Activated T-helper 1 cell treated with anti-CD3 and anti-CD28 coated beads, Interleukin-12 subunit alpha, Interleukin-12 subunit beta, Interleukin-2, Interleukin-4 antibody, amounts not matched to agents 30 ng/mL and 10 ng/mL and 1 ng/mL, durations not matched to agents 14 hours and 24 hours and 36 hours (primary cell): ENCODE measurements at places on chromosomes 7 and 10. TPM values are rescaled to one million over a fixed set of nuclear protein-coding genes. Genes with fewer than 3 reads are reported as not detected.

AZGP1 gene
- not detected in 2 replicates for total RNA-seq

POLR2J2 gene
- total RNA-seq, result 19.5 and 21.5 TPM in 2 replicates

CTAGE8 gene
- 1.3 and 2.0 TPM in 2 replicates for total RNA-seq

ITGB8 gene
- total RNA-seq, result 0.03 TPM in 1 of 2 replicates, not detected in the other

PPP1R17 gene
- total RNA-seq, result not detected in 2 replicates

DNAJC12 gene
- total RNA-seq, result 25.0 and 27.2 TPM in 2 replicates

SSC4D gene
- 0.64 and 0.73 TPM in 2 replicates for total RNA-seq

STEAP4 gene
- total RNA-seq, result 0.99 and 1.1 TPM in 2 replicates
